ENCODE measurements at places on chromosomes 5 and 9.

DNA sequence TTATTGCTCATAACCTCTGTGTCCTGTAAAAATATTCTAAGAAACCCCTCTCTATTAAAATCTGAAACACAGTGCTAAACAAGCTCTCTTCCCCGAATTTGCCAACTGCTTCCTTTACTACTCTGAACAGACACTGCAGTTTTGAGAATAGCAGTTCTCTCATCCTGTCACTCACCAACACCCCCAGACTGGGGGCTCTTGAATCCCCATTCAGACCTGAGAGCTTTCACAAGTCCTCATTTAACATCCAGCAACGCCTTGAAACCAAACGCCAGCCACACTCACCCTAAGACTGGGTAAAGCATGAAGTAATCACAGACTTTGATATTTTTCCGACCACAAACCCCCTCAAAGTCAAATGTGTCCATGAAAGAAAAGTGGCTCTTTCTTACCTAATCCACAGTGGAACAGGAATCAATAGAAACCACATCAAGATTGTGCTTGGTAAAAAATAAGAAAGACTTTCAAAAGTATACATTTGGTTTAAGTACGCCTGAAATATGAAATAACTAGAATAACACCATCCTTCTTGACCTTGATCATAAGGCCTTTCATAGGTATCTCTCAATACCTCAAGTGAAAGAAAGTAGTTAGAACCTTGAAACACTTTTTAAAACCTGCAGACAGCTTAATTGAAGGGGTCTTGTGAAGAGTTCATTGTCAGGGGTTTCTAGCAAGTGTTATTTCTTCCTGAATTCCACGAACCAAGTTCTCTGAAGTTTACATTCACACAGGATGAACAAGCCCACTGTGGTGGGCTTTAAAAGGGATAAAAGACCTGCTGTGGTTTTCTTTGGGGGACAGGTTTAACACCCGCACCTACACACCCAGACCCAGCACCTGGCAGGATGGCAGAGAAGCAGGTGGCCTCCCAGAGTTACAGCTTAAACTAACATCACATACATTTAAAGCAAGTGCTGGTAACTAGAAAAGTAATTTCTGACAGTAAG lies 412.6 kb downstream of the MLLT3 start:
- peak; percentile 15 for DNase-seq

DNA sequence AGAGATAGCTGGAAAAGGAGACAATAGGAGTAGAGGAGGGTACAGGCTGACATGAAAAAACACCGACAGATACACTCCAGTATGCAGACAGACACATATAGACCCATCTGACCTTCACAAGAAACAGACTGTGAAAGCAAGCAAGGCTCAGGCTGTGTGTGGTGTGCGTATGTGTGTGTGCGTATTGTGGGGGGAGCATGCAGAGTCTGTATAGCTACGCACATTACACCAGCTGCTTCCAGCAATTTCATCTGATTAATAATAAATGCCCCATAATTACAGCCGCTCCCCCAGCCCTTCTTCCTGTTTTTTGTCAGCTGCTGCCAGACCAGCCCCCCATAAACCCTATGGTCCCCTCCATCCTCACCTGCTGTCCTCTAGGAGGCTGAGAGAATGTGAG lies 6.7 kb downstream of the CNTFR start:
- no peak for DNase-seq

GRCh38 chr9:27429917-27430316 lies 94.2 kb upstream of the IFNK start:
- no peak for DNase-seq

- DNase-seq, result no peak
Measured at GRCh38 chr9:37775216-37775919, 9.5 kb downstream of the EXOSC3 start.

DNA sequence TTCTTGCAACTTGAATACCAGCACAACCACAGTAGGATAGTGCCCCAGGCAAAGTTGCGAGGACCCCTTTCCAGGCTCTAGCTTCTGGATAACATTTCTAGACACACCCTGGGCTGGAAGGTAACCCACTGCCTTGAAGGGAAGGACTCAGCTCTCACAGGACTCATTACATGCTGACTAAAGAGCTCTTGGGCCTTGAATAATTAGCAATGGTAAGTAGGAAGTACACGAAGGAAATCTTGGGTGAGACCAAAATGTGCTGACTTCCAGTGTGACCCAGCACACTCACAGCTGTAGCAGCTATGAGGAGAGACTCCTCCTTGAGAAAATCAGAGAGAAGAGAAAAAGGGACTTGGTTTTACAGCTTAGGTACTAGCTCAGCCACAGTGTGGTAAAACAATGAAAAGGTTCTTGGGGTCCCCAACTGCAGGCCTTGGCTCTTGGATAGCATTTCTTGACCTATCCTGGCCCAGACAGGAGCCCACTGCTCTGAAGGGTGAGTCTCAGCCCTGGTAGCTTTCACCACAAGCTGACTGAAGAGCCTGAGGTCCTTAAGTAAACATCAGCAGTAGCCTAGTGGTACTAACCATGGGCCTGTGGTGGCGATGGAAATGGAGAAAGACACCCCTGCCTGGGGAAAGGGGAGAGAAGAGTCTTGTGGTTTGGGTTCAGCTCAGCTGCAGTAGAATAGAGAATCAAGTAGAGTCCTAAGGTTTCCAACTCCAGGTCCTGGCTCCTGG lies 621.7 kb downstream of the SEMA5A start:
- no peak for DNase-seq

- no peak for DNase-seq
Measured at GRCh38 chr5:143244990-143245389, 158.5 kb downstream of the NR3C1 start.

DNA sequence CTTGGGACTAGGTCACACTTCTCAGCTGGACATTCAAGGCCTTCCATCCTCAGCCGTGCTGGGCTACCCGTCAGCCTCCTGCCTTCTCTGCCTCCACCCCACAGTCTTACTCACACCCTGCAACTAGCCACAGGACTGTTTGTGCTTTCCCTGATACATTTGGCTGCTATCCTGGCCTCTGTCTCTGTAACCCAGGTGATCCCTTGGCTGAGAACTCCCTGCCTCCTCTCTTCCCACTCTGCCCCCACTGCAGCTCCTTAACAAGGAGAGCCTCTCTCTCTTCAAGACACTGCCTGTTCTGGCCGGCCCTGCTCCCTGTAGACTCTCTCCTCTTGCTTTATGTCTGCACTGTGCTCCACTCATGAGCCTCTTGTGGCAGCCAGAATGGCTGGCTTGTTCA lies 120.6 kb downstream of the MSX2 start:
- DNase-seq, result no peak

DNA sequence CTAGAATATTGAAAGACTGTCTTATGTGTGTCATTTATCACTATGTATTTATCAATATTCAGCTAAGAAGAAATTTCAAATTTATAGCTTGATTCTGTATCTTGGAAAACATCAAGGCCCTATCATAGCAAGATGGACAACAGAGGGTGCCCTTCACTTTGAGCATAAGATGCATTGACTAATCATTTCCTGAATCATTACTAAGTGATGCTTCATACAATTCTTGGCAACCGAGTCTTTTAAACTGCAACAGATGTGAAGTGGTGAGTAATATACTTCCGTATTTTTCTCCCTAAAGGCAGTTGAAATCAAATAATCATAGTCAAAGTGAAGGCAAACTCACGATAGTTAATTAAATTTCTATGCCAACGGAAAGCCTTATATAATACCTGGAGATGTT lies 318.6 kb upstream of the RGMB start:
- no peak for DNase-seq

DNA sequence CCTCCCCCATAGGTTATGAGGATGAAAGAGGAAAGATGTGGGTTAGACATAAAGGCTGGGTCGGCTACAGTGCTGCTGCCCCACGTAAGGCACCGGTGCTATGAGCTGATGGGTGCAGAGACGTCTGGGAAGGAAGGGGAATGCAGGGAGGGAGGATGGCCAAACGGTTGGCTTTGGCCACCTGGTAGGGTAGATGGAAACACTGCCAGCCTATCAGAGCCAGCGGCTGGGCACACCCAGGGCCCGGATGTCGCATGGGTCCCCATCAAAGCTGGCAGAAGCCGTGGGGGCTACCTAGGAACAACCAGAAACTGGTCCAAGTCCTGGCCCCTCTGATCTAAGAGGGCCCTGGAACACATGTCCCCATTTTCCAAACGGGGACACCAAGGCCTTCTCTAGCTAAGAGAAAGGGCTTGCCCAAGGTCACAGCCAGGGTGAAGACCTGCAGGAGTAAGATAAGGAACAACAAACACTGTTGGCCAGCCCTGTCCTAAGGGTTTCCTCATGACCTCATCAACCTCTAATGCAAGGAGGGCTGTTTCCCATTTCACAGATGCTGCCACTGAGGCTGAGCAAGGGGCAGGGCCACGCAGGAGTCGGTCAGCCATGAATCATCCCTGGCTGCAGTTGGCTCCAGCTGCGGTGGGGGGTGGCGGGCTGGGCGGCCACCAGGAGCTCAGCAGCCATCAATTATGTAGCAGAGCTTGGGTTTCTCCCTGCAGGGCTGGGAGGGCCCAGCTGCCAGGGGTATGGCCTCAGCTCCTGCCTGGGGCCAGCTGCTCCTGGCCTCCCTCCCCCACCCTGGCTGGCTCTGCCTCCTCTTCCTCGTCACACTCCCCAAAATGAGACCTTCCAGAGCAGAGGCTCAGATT lies 4.9 kb downstream of the SH3GLB2 start:
- no peak for DNase-seq

DNA sequence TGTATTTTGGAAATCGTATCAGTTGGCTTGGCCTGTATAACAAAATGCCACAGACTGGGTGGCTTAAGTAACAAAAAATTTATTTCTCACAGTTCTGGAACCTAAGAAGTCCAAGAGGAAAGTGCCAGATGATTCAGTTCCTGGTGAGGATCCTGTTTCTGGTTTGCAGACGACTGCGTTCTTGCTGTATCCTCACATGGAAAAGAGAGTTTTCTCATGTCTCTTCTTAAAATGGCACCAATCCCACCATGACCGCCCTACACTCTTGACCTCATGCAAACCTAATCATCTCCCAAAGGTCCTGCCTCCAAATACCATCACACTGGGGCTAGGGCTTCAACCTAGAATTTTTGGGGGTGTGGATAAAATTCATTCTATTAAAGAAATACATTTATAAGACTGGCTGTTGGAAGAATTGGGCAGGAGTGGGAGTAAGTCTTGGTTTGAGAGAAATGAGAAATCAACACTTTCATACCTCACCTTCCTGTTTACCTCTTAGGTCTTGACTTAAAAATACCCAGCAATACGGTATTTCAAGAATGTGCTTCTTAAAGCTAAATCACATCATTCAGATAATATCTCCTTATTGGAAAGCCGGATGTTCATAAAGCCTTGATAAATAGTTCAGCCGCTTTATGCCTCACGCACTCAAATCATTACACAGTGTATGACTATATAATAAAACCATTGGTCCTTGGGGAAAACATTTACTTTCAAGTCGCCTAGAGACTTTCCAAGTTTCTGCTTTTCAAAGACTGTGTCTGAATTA lies 28.7 kb downstream of the PTTG1 start:
- no peak for DNase-seq

GRCh38 chr5:176854164-176854563 lies 43.8 kb downstream of the UNC5A start:
- DNase-seq, result no peak

DNA sequence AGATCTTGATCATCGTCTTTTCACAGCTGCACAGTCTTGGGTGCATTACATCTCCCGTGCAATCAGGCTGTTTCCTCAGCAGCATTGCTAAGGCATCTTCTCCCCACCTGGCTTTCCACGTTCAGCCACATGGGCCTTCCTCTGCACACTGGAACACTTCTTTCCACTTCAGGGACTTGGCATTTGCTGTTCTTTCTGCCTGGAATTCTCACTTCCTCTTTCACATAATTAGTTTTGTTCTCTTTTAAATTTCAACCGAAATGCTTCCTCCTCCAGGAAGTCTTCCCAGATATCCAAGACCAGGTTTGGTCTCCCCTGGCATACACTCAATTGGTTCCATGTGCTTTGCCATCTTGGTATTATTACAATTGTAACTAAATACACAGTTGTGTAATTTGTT lies 43.8 kb downstream of the WHRN start:
- DNase-seq, result no peak

- DNase-seq, result no peak
Measured at GRCh38 chr9:86275962-86276361, 6.4 kb downstream of the ISCA1 start.

GRCh38 chr9:98185021-98185567 lies 7.3 kb downstream of the CORO2A start:
- DNase-seq, result no peak

DNA sequence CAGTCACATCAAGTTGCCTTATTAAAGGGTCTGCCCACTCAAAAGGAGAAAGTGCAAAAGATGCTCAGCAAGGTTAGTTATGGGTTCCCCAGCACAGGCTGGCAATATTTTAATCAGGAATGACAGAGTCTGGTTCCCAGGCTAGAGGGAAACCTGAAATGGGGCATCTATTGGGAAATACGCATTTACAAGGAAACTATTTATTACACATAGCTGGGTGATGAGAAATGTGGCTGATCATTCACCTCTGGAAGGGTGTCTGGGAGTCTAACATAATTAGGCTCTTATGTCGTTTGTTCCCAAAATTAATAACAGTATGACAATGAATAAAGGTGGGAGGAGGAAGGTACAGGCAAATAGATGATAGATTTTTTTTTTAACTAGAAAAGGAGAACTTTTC lies 314.7 kb downstream of the ENC1 start:
- DNase-seq, result no peak

DNA sequence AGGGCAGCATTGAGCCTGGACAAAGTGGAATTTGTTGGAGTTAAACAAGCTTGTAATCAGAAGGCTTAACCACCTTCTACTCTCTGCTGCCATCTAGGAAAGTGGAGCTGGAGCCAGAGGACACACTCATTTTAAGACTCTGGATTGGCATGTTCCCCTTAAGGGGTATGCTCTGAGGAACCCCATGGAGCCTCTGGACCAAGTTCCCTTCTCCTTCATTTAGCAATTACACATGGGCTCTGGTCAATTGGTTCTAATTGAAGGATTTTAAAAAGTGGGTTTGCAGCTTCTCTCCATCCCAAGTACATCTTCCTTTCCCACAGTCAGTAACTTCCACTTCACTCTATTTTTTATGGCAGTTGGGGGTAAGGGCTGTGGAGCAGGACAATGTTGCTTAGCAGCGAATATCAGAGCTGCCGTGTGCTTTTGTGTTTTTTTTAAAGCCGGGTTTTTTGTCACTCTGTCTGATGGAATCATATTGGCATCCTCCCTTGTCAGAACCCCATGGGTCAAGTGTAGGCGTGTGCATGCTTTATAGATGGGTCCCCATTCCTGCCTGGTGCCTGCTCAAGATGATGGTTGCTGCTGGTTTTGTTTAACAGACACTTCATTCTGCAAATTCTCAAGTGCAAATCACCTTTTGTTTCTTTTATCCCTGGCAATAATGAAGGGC lies 330.7 kb upstream of the ADAMTSL1 start:
- no peak for DNase-seq

All from stimulated activated CD4-positive, alpha-beta T cell treated with anti-CD3 and anti-CD28 coated beads, Interleukin-4, amount 100 ng/mL, for 1 hour (primary cell).